Liver (tissue), 10 donors: ENCODE measurements at places on chromosomes 13 and 19. TPM values are rescaled to one million over a fixed set of nuclear protein-coding genes. Genes with fewer than 3 reads are reported as not detected.

- no peak for DNase-seq
Observed at GRCh38 chr13:27280009-27280656, 9.5 kb downstream of the RASL11A start.

DNA sequence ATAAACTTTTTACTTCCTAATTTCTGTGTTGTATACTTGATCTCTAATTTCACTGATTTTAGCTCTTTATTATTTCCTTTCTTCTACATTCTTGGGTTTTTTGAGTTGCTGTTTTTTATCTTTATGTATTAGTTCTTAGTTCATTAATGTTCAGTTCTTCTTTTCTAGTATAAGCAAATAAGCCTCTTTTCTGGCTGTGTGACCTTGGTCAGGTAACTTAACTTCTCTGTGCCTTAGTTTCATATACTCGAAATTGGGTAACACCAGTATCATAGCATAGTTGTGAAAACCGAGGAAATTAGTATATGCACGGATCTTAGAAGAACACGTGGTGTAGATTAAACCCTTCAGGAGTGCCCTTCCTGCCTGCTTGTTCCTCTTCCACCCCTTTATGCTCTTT is 130.2 kb upstream of the C1QTNF9B start:
- no peak for DNase-seq

- no peak for DNase-seq
Observed at GRCh38 chr19:8088752-8089663, 36.4 kb downstream of the CCL25 start.

Gene ACER1
- not detected for total RNA-seq

Gene PNMA8B
- 0.59 TPM for total RNA-seq

GRCh38 chr19:31894451-31894850 is 451.0 kb upstream of the ZNF507 start:
- no peak for DNase-seq

- no peak for DNase-seq
Observed at GRCh38 chr13:20198781-20199180, 6.0 kb upstream of the GJB2 start.

GRCh38 chr19:38675611-38676010 is 28.2 kb downstream of the ACTN4 start:
- no peak for DNase-seq

DNA sequence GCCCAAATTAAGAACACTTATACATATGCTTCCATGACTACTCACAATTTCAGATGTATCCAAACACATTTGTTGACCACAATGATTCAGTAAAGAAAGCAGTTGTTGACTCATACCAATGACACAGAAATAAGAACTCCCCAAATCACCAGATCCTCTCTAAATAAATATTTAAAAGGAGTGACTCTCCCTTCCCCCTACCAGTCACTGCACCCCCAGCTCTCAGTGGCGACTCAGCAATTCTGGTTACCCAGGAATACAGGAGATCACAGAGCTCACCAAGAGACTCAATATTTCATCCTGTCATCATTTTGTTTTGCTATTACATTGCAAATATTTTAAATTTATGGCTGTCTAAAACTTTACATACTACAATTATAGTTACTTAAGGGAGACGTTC is 131.5 kb downstream of the RGCC start:
- no peak for DNase-seq

- DNase-seq, result no peak
Observed at GRCh38 chr13:112225429-112226090, 150.6 kb upstream of the SPACA7 start.

DNA sequence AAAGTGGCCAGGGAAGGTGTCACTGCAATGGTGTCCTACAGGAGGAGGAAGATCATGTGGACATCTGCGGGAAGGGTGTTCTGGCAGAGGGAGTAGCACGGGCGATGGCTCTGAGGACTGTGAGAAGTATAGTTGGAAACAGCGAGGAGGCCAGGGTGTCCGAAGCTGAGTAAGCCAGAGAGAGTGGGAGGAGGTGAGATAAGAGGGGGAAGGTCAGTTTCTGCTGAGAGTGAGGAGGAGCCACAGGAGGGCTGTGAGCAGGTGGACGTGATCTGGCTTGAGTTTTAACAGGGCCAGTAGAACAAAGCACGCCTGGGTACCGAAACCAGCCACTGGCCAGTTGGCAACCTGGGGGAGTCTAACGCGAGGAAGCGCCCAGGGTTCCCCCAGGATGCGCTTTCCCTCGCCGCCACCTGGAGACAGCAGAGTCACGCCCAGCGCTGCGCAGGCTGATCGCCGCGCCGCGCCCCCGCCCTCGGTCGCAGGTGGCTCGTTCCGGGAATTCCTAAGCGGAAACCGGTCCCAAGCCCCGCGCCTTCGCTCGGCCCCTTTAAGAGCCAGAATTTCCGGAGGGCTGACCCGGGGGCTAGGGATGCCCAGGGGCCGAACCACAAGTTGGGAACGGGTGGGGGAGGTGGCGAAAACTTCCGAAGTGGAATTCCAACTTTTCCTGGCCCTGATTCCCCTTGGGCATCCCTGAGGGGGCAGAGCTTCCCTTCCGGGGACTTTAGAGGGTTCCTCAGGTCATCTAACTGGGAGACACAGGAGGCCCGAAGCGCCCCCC is 1.1 kb upstream of the LSR start:
- peak; percentile 67 for DNase-seq

Gene KLK3
- not detected for total RNA-seq

- no peak for DNase-seq
Observed at GRCh38 chr13:19791953-19792537, 9.3 kb upstream of the PSPC1 start.
